ENCODE measurements at places on chromosomes 2 and 18.
A peak's percentile ranks its signal among the peaks of the same experiment; 100 is the strongest.

DNA sequence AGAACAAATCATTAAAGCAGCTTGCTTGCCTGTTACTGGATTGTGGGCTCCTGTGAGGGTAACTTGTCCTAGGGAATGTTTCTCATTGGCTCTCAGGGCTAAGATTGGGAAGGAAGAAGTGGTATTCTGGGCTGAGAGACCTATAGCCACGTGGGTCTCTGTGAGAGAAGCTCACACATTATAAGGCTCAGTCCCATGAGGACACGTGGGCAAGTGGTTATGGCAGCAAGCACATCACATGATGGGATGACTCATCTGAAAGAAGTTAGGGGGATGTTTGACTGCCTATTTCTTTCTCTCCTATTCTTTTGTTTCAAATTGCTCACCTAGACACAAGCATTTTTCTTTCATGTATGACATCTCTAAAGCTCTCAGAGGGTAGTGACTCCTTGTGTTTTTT is 418.0 kb upstream of the ST6GAL2 start:
- no peak for DNase-seq

GRCh38 chr2:235390108-235390815 is 103.6 kb upstream of the AGAP1 start:
- DNase-seq, result peak; percentile 83

- no peak for DNase-seq
Observed at GRCh38 chr2:226031647-226032501, 632.4 kb downstream of the NYAP2 start.

DNA sequence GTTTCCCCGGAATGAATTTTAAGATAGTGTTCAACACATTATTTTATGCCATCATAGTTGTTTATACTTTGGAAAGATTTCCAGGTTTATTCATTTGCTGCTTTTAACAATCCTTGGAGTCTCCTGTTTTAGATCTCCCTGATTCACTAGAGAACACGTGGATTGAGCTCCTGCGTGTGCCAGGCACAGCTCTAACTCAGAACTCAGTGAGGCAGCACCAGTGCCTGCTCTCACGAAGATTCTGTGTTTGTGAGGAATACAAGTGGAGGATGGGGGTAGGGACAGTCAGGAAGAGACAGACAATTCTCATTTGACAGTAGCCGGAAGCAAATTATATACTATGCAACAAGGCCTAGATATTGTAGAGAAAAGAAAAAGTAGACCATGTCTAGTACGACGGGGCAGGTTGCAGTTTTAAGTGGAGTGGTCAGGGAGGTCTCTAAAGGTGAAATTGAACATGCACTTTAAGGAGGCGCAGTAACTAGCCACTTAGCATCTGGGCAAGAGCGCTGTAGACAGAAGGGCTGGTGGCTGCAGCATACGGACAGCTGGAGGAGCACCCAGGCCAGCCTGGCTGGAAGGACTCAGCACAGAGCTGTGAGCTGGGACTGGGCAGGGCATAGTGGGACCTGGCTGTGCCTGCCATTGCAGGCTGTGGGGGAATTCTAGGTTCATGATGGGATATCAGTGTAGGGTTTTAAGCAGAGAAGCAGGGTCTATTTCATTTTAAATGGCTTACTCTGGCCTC is 24.3 kb downstream of the RNF144A start:
- DNase-seq, result no peak

GRCh38 chr2:28360058-28360717 is 32.5 kb upstream of the FOSL2 start:
- DNase-seq, result no peak

DNA sequence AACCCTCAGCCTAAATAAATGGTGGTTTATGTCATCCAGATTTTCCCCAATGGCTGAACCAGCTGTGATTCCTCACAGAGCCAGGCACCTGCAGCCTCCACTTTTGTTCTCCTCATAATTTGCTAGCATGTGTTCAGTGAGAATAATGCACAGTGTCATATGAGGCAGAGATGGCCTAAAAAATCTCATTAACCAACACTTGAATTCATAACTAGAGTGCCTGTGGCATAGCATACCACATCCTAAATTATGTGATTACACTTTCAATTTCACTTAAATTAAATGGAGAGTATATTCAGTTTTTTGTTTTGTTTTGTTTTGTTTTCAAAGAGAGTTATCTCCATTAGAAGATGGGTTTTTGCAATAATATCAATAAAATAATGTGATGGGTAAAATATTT is 488.0 kb downstream of the CBLN2 start:
- DNase-seq, result no peak

- no peak for DNase-seq
Observed at GRCh38 chr2:234116010-234116409, 65.5 kb downstream of the SPP2 start.

DNA sequence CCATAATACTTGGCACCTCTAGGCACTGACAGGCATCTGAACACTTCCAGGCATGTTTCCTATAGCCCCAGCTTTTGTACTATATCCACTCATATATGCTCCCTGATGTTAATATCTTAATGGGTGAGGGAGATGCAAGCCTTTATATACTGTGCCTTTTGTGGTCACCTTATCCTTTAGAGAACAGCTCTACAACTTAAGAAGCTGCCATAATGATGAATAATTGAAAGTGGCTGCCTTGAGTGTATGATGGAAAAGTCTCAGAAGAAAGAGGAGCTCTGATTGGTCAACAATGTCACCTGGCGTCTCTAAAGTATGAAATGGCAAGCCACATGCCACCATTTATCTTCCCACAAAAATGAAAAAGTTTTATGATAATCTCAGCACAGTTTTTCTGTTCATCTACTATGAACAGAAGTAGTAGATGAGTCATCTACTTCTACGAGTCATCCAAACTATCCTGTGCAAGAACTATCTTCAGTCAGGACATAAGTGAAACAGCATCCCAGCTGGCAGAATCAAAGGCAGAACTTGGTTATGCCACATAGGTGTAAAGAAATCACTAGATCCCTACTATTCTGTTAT is 997.9 kb upstream of the CELF4 start:
- DNase-seq, result no peak

DNA sequence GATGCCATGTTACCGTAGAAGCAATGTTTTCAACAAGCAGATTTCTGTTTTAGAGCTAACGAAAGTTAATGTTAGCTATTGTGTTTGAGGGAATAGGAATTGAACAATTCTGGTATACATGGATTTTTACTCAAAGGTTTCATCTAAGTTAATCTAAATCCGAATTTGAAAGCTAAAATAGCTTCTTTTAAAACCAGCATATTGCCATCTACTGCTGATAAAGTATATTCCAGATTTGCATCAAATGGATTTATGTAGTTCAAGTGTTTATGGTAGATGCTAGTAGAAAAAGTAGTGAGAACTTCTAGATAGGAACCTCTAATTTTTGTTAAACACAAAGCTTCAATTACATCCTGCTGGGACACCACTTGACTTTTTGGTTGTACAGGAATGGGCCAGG is 1569.5 kb upstream of the NXPH2 start:
- no peak for DNase-seq

DNA sequence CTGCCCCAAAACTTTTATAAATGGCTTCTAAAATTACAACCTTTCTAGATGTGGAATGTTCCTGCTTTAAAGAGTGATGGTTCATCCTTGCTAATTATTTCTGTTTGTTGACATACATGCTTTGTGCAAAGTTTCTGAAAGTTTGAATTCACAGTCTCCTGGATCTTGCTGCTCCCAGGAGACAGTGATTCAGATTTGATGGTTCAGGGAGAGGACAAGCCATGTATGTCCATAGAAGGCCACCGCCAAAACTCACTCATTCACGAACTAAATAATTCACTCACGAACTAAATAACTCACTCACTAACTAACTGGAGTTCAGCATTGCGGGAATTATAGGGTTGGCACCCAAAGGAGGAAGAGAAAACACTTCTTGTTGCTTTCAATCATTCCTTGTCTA is 416.5 kb upstream of the ZEB2 start:
- no peak for DNase-seq

DNA sequence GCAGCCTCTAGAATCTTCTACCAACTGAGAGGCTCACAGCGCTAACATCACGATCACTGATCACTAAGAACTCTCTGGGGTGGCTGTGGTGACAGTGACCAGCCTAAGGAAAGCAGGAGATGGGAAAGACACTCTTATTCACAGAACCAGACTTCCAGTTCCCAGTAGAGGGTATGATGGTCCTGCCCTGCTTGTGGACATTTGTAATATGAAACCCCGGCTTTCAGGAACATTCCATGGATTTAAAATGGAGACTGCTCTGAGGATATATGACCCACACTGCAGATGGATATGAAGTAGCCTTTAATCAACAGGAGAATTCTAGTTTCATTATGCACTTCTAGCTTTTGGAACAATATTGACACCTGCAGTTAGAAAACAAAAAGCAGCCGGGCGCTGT is 131.8 kb downstream of the AFF3 start:
- DNase-seq, result no peak

GRCh38 chr2:236562434-236562833 is 7.2 kb upstream of the ACKR3 start:
- no peak for DNase-seq

GRCh38 chr2:99818842-99819241 is 323.5 kb downstream of the AFF3 start:
- peak; percentile 62 for DNase-seq

DNA sequence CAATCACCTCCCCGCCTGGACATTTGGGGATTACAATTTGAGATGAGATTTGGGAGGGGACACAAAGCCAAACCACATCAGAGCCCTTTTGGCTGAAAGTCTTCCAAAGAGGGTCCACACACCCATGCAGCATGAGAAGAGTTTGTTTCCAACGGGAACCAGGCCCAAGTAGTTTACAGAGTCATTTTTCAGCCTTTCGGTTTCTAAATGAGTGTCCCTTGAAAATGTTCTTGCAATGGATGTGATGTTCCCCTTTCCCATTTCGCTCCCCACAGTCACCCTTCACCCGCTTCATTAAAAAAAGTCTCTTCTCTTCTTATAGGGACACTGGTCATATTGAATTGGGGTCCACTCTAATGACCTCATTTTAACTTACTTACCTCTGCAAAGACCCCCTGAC is 157.4 kb downstream of the ARL4C start:
- DNase-seq, result no peak

DNA sequence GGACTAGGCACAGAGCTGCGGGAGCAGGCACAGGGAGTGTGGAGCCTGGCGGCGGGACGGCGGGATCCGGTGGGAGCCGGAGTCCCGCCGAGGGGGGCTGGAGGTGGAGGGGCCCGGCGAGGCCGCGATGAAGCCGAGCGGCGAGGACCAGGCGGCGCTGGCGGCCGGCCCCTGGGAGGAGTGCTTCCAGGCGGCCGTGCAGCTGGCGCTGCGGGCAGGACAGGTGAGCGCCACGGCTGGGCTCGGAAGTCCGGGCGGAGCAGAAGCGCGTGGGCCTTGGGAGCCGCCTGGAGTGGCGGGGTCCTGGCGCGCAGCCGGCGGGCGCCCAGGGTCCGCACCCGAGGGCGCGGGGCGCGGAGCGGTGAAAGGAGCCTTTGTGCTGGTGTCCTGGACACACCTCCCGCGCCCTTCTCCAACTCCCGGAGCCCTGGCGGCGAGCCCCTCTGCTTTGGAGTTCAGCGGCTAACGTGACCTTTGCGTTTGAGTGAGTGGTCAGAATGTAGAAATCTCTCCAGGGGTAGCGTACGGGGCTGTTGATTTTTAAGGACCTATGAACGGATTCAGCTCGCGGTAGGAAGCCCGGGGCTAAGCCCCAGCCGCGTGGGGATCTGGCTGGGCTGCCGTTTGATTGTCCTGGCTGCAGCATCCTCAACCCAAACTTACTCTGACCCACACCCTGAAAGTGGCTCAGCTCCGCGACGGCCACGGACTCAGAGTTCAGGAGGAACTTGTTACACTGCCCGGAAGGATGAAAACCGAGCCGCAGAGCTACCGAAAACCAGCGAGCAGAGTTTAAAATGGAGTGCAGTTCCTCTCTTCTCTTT is 448 bp downstream of the IMPA2 start:
- DNase-seq, result peak; percentile 29

DNA sequence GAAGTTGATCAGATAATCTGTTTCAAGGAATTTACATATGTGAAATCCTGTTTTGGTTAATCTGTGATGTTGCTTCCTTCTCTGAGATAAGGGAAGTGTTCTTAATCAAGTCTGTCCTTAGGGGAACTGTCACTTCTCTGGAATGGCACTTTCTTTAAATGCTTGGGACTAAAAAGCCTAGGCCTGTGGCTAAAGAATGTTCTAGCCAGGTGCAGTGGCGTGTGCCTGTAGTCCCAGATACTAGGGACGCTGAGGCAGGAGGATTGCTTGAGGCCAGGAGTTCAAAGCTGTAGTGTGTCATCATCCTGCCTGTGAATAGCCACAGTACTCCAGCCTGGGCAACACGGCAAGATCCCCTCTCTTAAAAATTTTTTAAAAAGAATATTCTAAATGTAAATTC is 217.6 kb upstream of the SIX3 start:
- DNase-seq, result no peak

GRCh38 chr18:56314396-56314795 is 324.0 kb downstream of the TXNL1 start:
- DNase-seq, result no peak

GRCh38 chr2:157853211-157853610 is 22.9 kb downstream of the ACVR1 start:
- DNase-seq, result no peak

DNA sequence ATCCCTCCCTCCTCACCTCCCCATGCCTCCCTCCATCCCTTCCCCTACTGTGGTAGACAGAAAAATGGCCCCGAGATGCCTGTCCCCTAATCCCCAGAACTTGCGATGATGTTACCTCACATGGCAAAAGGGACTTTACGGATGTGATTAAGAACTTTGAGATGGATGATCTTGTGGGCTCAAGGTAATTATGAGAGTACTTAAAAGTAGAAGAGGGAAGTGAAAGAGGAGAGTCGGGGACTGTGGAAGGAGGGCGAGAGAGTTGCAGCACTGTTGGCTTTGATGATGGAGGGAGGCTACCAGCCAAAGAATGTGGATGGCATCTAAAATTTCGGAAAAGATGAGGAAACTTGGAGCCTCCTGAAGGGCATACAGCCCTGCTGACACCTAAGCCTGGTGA is 66.5 kb downstream of the AGAP1 start:
- DNase-seq, result no peak

GRCh38 chr2:134253804-134254203 is at the start of gene MGAT5:
Gene MGAT5, plus strand, starts transcription at chr2:134254072. Its CDS starts 332 bp downstream, at chr2:134254404.
- no peak for DNase-seq

- DNase-seq, result no peak
Observed at GRCh38 chr2:171109571-171109970, 51.1 kb downstream of the TLK1 start.

GRCh38 chr18:58687871-58688308 is 16.6 kb downstream of the MALT1 start:
- DNase-seq, result no peak

DNA sequence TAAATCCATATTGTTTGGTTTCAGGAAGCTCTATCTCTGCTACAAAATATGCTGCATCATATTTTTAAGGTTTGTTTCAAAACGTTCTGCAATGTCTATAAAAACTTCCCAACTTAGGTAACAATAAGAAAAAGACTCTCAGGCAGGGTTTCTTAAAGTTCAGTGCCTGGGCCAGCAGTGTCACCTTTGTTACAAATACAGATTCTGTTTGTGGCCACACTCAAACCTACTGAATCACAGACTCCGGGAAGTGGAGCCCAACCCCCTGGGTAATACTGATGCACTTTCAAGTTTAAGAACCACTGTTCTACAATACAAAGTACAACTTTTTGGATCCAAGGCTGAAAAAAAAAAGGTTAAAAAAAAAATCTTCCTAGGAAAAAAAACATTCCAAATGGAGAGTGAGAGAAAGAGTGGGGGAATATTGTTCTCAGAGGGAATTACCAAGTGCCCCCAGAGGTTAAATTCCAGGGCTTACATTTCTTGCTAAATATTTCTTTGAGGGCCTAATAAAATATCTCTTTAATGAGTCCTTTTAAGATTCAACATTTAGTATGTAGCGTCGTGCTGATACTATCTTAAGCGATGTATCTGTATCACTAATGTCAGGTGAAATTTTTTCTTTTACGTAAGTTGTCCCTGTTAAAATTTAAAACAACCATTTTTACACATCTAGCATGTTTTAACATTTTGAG is 476.7 kb downstream of the TXNL1 start:
- no peak for DNase-seq
